NCI-H446 (cell line): ENCODE measurements at places on chromosomes 6 and 20.

GRCh38 chr6:161246725-161247124, 27.1 kb downstream of the AGPAT4 start:
- no peak for DNase-seq

GRCh38 chr6:148140772-148141557, 201.7 kb upstream of the SASH1 start:
- DNase-seq = no peak

- no peak for DNase-seq
These were observed 52.4 kb downstream of the FNDC1 start for GRCh38 chr6:159221486-159222170.

GRCh38 chr20:4014031-4014474, 1.3 kb downstream of the RNF24 start:
- DNase-seq = peak; percentile 44

DNA sequence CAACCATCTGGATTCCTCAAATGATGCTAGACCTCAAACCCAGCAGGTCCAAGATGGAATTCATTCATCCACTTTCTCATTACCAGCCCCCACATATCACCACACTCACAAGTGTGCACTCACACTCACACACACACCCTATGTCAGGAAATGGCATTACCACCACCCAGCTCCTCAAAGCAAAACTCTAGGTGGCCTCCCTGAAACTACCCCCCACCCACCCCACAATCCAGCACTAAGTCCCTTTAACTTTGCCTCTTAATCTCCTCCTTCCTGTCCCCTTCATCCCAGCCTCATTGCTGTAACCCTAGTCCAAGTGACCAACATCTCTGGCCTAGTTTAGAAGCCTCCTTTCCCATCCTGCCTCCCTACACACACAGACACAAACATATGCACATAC, 109.4 kb downstream of the TNFAIP3 start:
- DNase-seq = no peak

DNA sequence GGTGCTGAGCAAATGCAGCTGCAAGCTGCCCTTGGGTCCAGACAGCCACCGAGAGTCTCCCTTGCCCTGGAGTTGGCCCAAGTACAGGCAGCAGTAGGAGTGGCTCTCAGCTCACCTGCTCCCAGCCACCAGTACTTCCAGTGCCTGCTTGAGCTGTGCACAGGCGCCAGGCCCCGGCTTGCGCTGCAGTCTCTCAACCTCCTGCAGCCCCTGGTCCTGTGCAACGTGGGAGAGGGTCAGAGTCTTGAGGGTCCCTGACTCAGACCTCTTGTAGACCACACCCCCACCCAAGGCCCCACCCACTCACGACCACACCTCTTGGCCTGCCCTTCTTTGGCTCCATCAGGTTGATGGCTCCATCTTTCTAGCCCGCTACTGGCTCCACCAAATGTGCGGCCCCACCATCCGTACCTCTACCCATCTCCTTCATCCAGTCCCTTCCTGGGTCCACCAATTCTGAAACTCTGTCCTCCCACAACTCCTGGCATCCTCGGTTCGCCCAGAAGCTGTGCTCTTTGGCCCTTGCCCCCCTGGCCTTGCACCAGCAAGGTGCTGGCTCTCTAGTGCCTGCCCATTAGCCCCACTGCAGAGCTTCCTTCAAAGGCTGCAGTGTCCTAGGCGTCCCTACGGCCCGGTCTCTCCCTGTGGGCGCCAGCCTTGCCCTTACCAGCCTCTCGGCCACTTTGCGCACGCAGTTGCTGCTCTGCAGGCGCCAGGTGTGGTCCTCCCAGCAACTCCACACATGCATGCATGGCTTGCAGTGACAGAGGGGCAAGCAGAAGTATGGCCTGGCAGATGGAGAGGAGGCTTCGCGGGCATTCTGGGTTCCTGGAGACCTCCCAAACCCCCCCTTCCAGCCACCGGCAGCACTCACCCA, 16.5 kb upstream of the SPAG4 start:
- DNase-seq = no peak

DNA sequence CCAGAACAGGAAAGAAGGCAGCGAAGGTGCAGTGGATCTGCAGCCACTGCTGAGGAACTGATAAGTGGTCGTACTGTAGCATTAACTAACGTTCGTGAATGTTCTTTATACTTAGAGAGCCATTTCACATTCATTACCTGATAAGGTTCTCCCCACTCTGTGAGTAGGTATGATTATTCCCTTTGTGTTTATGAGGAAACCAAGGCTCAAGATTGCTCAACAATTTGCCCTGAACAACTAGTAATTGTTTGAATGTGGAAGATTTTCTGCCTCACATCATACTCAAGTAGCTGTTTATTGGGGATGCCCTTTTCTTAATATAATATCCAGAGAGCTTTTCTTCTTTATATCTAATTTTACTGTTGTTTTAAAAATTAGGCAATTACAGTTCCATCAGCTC, 24.9 kb upstream of the ELOVL5 start:
- no peak for DNase-seq

- DNase-seq = no peak
These were observed 170.5 kb downstream of the VEGFA start for GRCh38 chr6:43940393-43941087.

- DNase-seq = no peak
These were observed 149.1 kb upstream of the BEND3 start for GRCh38 chr6:107264357-107264840.

DNA sequence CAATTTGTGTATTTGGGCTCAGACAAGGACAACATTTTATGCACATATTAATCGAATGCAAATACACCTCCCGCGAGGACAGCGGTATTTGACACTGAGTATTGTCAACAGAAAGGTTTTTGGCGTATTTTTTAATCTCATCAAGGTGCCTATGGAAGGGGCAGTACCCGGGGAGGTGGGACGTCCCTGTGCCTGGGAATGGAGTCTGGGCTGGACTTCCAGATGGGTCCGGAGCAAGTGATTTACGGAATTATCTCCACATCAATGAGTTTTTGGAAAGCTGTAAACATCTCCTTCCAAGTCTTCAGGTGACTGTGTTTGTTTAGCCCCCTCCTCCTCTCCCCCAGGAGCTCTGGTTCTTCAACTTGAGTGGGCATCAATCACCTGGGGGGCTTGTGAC, 39.8 kb downstream of the PRR18 start:
- no peak for DNase-seq

DNA sequence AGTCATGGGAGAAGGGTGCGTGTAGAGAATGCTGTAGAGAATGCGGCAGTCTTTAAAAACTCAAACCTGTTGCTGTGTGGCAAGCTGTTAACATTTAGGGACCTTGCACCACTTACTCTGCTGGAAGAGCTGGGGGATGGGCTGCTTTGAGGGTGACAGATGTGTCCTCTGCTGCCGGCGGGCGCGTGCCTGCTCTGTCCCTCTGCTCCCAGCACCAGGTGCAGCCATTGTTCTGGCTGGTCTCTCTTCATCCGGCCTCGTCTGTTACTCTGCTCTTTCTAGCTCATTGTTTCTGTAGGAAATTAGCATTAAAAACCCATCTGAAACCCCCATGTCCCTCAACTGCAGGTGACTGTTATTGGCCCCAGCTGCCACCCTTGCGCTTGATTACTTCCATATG, 78.5 kb downstream of the CBFA2T2 start:
- DNase-seq = peak; percentile 79

DNA sequence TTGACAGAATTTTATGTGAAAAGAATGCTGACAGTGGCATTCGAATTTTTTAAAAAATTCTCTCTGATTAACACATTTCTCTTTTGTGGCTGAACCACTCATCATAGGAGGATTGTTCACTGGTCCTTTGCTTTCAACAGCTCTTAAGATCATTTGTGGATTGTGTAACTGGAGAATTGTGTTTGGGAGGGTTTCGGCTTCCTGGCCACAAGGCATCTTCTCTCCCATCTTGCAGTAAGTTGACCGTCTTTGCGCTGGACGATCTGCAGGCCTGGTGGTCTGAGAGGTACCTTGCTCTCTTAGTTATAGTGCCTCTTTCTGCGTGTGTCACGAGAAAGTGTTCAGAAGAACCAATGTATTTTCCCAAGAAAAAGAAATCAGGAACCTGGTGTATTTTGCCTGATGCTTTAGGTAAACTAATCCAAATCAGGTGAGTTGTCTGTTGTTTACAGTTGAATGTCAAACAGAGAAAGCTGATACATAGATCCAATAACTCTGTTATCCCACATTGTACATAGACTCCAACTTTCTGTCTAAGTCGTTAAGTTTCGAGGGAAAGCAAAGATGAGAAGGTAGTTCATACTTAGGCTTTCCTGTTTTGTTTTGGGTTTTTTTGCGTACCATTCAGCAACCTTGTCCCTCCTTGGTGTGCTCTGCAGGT, 14.8 kb upstream of the EXOC2 start:
- no peak for DNase-seq

- DNase-seq = no peak
These were observed 43.6 kb upstream of the IYD start for GRCh38 chr6:150325066-150325772.

DNA sequence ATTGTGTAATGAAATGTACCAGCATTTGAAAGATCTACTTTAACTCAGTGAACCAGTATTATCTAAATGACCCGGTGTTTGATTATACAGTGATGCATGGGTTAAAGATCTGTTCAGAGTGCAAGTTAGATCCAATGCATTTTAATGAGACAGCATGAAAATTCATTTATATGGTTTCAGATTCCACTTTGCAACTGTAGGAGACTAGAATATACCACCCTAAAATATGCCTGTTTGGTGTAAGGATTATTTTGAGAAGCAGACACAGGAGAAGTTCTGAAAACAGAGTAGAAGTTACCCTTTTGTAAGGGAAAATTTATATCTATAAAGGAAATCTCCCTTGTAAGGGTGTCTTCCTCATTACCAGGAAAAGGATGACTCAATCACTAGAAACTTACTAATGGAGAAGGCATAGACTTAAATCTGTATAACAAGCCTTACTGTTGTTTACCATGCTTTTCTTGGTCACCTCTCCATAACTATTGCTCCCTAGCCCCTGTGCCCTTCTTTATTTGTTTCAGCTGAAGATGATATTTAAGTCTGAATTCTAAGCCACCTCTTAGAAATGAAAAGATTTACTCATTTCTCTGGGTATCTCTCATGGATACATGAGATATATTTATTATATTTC, 105.4 kb downstream of the NCOA3 start:
- DNase-seq = no peak

DNA sequence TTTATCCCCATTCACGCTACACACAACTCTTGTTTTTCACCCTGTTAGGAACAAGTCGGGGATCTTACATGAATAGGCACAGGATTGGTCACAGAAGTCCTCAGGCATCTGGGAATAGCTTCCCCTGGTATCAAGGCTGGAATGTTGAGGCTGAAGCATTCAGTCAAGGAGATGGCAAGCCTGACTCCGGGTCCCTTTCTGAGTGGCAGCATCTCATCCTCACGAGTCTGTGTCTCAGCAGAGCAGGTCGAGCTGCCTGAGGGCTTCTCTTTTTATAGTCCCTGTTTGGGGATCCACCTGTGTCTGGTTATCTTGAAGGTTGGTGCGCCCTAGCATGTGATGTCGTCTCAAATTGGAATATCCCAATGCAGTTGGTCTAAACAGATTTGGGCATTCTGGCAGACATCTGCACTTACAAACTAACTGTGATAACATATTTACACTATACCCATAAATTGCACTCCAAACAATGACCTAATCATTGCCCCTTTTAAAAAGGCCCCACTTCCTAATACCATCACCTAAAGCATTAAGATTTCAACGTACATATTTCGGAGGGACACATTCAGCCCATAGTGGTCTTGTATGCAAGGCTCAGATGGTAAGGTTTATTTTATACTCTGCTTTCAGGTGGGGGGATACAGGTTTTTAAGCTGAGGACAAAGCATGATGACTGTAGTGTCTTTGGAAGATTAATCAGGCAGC, 112.7 kb upstream of the CLDN20 start:
- no peak for DNase-seq

DNA sequence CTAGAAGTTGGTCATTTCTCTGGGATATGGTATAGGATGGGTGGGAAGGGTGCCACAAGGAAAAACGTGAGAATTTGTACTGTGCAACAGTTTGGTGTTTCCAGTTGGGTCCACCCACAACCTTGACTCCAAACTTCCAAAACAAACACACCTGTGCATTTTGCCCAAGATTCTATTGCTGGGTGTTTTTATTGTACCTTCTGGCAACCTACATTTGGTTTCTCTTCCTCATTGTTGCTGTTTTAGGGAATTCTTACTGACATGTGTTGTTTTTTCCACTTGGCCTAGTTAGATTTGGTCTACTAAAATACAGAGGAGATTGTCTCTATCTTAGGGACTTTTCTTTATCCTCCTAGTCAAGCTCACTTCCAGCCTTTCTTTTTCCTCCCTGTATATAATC, 16.7 kb downstream of the TULP4 start:
- DNase-seq = no peak

GRCh38 chr6:25263657-25264056, 15.5 kb upstream of the CARMIL1 start:
- DNase-seq = no peak

GRCh38 chr20:4413314-4414049, 308.2 kb upstream of the PRND start:
- DNase-seq = no peak

- no peak for DNase-seq
These were observed 39.3 kb downstream of the PTK7 start for GRCh38 chr6:43115365-43115764.

- DNase-seq = no peak
These were observed 8.4 kb downstream of the PSMG4 start for GRCh38 chr6:3267162-3267561.

GRCh38 chr6:17504005-17504404, 96.1 kb upstream of the FAM8A1 start:
- DNase-seq = no peak

GRCh38 chr6:3894590-3895311, 45.6 kb downstream of the FAM50B start:
- peak; percentile 11 for DNase-seq
